ENCODE measurements at places on chromosomes 3 and 15. TPM values are rescaled to one million over a fixed set of nuclear protein-coding genes. Genes with fewer than 3 reads are reported as not detected.
A peak's percentile ranks its signal among the peaks of the same experiment; 100 is the strongest.

TJP1 gene
- not detected for total RNA-seq

ICE2 gene
- 79.4 TPM for total RNA-seq

GPR15 gene
- 13.2 TPM for total RNA-seq

SLC7A14 gene
- total RNA-seq, result not detected

ISL2 gene
- 0.73 TPM for total RNA-seq

GOLGA8R gene
- 53.4 TPM for total RNA-seq

GRAMD1C gene
- 0.26 TPM for total RNA-seq

FRMD4B gene
- total RNA-seq, result 27.1 TPM

- no peak for DNase-seq
These were observed 90.0 kb downstream of the MEGF11 start for GRCh38 chr15:66163553-66163952.

- DNase-seq, result no peak
These were observed 137.9 kb upstream of the COL8A1 start for GRCh38 chr3:99500485-99500884.

- DNase-seq, result no peak
These were observed 379.4 kb downstream of the KCNH8 start for GRCh38 chr3:19527746-19528145.

DNA sequence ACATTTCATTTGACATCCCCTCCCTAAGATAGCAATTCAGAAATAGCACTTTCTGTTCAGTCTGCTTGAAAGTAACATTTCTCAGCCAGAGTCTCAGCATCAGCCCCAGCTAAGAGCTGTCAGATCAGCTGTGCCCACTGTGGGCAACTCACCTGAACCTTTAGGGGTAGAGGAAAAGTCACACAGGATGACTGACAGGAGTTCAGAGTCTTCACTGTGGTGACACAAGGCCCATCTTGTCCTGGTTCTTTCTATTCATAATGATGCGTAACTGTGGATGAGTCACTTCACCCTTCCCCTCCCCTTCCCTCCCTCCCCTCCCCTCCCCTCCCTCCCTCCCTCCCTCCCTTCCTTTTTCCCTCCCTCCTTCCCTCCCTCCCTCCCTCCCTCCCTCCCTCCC is 96.1 kb upstream of the RASGRP1 start:
- no peak for DNase-seq

GRCh38 chr15:67715170-67715569 is 110.1 kb upstream of the SKOR1 start:
- no peak for DNase-seq

DNA sequence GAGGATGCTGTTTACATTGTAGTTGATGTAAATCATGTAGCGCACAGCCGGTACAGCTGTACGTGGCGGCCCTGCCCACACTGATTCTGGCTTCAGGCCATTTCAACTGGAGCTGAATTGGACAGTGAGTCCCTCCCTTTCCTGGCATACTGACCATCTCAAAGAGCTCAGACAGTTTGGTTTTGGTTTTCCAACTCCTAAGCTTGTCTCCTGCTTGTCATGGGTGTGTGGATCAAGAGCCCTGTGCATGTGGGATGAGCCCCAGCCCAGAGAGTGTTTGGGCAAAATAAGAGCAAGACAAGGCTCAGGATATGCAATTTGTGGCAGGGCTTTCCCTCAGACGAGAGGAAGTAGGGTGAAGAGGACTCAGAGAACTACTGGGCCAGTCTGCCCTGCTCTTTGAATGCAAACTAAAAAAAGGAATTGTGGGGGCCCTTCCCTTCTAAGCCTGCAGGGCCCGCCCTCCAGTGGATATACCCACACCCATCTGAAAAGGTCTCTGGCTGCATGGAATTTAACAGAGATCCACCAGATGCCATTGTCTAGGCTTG is 13.3 kb downstream of the ITGA11 start:
- no peak for DNase-seq

DNA sequence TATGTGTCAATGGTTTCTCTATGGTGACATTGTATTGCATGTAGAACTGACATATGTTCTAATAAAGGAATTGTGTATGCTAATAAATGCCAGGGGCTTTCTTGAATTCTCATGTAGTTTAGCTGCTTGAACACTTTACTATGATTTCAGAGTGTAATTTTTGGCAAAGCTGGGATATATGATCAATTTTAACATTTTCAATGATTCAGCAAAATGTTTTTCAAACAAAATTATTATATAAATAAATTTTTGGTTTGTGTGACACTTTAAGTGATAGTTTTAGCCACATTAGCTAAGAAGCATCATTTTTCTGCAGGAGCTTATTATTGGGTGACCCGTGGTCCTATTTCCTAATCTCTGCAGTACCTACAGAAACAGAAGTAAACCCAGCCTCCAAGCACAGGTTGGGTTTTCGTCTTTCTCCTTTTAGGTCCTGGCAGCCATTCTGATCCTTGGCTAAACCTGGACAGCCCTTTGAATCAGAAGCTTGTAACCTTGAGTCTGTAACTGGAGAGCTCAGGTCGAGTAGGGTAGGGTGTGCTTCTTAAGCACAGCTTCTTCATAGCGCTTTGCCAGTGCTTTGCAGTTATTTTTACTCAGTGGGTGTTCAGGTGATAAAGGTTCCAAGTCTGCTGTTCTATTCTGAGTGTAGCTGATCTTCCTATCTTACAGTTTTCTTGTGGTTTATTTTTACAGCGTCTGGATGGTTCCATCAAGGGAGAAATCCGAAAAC is 74.2 kb downstream of the CHD2 start:
- DNase-seq, result no peak

GRCh38 chr3:4515916-4516579 is 22.9 kb downstream of the ITPR1 start:
- DNase-seq, result no peak

DNA sequence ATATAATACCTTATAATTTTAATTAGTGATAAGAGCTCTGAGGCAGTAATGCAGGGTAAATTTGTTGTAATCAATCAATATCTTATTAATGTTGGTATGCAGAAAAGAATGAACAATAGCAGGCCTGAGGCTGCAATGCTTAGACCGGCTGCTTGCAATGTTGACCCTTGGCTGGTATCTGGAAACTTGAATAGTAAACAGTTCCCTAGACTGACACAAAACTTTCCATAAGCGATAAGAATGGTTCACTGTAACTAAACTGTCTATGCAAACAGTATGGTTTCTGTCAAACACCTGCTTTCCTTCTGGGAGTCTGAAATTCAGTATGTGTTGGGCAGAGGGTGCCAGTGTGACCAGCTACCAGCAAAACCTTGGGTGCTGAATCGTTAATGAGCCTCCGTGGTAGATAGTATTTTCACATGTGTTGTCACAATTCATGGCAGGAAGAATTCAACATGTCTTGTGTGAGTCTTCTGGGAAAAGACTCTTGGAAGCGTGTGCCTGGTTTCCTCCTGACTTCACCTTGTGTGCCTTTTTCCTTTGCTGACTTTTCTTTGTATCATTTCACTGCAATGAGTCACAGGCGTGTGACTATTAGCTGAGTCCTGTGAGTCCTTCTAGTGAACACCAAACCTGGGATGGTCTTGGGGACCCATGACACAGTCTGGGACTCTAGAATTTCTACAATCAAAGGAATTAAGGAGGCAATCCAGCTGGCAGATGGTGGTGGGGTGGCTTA is 30.7 kb upstream of the CLRN1 start:
- no peak for DNase-seq

DNA sequence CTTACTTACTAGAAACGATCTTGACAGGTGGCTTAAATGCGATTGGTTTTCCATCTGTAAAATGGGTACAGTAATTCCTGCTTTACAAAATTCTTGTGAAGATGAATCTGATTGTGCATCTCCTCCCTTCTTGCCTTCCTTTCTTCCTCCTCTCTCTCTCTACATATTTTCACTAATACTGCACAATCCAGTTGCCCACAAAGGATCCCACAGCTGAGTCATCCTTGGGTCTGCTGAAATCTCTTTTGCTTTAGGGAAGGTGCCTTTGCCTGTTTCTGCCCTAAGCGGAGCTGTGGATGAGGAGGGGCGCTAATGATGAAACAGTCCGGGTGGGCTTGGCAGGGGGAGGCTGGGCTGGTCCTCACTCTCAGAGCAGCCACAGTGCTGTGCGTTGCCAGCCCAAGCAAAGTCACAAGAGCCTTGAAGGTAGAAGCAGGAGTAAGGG is 46.1 kb downstream of the AMOTL2 start:
- no peak for DNase-seq

DNA sequence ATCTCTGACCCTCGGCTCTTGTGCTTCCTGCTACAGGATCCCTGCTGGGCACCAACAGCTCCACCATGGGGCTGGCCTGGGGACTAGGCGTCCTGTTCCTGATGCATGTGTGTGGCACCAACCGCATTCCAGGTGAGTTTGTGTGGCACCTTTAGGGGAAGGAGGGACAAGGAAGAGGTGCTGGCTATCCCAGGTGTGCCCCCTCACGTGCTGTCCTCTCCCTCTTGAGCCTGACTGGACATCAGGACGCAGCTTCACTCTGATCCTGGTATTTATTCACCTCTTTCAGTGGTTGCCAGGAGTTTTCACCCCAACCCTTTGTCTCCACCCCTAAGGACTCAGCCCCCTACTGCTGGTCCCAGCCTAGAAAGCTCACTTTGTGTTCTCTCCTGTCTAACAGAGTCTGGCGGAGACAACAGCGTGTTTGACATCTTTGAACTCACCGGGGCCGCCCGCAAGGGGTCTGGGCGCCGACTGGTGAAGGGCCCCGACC is 960 bp downstream of the THBS1 start:
- DNase-seq, result no peak

DNA sequence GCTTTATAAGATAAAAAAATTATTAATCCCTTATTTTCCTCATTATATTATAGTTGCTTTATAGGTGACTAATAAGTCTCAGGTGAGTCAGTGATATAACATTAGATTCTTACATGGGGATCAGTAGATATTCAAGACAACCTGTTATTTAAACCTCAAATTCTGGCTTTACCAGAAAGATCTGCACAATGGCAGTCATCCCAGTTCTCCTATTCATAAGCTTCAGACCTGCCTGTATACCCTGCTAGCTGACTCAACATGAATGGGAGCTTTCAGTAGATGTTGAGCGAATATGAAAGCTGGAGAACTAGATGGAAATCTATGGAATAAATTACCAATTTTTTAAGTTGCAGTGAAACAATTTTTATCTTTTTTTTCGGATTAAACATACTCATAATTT is 20.5 kb upstream of the CCDC54 start:
- no peak for DNase-seq

GRCh38 chr3:56800130-56800831 is 1.5 kb downstream of the ARHGEF3 start:
- DNase-seq, result peak; percentile 69

DNA sequence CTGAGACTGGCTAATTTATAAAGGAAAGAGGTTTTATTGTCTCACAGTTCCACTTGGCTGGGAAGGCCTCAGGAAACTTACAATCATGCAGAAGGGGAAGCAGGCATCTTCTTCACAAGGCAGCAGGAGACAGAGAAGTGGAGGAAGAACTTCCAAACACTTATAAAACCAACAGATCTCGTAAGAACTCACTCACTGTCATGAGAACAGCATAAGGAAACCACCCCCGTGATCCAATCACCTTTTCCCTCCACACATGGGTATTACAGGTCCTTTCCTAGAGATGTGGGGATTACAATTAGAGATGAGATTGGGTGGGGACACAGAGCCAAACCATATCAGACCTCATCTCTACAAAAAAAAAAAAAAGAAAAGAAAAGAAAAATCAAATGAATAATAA is 25.7 kb downstream of the CGGBP1 start:
- DNase-seq, result no peak

- DNase-seq, result peak; percentile 91
These were observed 71.1 kb upstream of the XCR1 start for GRCh38 chr3:46098319-46098761.

DNA sequence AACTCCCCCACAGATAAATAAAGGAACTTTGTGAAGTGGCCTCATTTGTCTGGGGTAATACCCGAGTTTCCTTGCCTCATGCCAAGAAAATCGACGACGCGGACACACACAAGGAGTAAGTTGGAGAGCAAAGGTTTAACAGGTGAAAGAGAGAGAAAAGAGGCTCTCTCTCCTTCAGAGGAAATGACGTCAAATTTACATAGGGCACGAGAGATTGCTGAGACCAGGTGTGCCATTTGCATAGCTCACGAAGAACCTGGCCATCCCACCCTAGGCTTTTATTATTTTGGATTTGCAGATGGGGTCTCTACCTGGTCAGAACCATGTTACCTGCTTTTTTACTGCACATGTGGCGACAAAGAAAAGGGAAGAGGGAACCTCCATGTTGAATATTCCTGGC is 49.3 kb upstream of the IGF2BP2 start:
- DNase-seq, result no peak

Measured in natural killer cell treated with Interleukin-12 subunit alpha and Interleukin-12 subunit beta and Interleukin-15 and Interleukin-18, amount 100 ng/mL, for 72 hours (primary cell).